Myometrial cell (primary cell): ENCODE measurements at places on chromosomes 13 and 19. TPM values are rescaled to one million over a fixed set of nuclear protein-coding genes. Genes with fewer than 3 reads are reported as not detected.

MYH14 gene
- total RNA-seq: not detected in 2 replicates

TEX26 gene
- total RNA-seq: 0.35 TPM in 1 of 2 replicates, not detected in the other

ZNF497 gene
- not detected in 2 replicates for total RNA-seq

DLL3 gene
- 0.35 and 1.7 TPM in 2 replicates for total RNA-seq
